ENCODE measurements at places on chromosomes 7 and 10.

DNA sequence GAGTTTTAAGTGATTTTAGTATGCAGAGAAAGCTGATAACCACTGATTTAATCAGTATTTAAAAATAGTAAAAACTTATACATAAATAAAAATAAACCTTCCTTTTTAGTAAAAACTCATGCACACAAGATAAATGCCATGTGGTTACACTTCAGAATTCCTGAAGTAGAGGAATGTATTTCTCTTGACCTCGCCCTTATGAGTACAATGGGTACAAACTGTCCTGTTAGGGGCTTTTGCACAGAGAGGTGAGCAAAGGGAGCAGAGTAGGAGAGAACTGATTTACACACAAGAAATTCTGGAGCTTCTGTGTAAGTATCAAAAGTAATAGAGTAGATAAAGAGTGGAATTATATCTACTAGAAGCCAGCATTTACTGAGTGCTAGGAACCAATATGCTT lies 279.6 kb downstream of the PPP1R3A start:
- DNase-seq = no peak

DNA sequence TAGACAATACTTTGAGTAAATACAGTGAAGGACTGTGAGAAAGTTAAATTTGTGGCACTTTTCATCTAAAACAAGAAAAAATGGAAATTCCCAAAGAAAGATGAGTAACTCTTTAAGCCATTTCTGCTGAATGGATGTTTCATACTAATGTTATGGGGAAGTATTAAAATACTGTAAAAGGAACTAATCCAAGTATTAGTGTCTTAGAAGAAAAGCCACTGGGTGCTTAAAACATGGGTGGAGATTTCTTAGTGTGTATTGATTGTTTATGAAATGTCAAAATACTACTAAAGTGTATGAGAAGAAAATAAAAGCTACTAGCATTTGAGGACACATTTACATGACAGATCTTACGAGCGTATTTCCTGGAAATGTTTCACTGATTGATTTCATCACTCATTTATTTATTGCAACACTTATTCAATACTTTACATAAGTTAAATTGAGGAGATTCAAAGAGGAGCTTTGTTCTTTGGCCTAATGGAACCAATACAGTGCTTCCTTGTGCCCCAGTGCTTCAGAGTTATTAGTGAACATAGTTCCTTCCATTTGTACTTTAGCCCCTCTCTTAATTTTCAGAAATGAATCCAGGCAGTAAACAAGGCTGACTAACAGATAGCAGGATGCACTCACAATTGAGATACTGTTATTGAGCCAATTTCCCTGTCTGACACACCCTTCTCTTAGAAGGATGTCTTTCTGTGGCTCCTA lies 155.5 kb upstream of the AHR start:
- peak; percentile 25 for DNase-seq

DNA sequence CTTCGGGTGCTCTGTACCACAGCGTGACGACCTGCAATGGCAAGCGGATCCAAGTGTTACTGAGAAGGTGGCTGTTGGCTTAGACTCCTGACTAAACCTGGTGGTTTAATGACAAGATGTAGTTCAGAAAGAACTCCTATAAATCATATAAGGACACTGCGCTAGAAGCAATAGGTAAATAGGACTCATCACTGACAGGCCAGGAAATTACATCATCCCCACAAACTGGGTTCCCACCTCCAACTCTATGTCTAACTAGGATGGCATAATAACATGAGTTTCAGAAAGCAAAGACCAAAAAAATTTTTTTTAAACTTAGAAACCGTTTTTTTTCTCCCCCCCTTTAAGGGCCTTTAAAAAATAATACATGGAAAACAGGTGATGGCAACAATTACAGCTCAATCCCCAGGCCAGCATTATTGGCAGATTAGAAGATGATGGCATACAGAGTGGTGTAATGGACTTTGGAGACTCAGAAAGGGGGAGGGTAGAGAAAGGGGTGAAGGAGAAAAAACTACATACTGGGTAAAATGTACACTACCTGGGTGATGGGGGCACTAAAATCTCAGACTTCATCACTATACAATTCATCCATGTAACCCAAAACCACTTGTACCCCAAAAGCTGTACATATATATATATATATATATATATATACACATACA lies 81.4 kb upstream of the FAM133B start:
- no peak for DNase-seq

DNA sequence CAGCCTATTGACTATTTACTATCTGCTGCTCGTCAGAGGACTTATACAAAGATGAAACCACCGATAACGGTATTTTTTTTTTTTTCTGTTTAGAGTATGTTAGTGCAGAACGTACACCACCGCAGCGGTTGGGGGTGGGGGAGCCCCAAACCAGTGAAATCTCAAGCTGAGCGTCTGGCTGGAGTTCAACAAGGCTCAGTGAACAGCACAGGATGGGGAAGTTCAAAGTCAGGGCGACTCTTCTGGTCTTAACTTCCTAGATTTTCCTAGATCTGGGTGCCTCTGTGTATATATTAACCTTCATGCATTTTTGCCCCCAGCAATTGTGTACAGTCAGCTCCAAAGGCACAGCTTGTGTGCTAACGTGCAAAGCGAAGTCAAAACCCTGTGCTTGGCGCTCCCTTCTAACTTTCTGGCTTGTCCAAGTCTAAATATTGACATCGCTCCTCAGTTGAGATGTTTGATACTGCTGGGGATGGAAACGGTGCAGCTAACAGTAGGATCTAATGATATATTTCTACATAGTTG lies 1.1 kb downstream of the RHOBTB1 start:
- peak; percentile 61 for DNase-seq

- peak; percentile 96 for DNase-seq
Measured at GRCh38 chr10:6766131-6766801, 186.2 kb upstream of the PRKCQ start.

- DNase-seq = no peak
Measured at GRCh38 chr7:82286798-82287140, 156.8 kb downstream of the CACNA2D1 start.

DNA sequence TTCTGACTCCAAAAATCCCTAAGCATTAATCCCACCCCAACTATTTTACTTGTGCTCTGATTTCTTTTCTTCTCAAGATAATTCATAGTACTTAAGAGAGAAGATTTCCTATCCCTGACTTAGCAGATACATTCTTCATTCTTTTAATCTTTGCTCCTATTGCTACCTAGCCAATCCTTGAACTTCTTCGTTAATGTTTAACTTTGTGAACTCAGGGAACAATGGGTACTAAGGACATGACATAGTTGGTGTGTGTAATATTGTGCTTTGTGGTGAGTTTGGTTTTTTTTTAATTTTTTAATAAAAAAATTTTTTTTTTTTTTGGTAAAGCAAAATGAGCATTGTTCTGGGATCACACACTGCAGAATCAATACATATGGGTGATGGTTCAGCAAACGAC lies 166.2 kb downstream of the CHCHD3 start:
- DNase-seq = no peak

GRCh38 chr10:58818900-58819299 lies 306.2 kb downstream of the BICC1 start:
- DNase-seq = peak; percentile 86

DNA sequence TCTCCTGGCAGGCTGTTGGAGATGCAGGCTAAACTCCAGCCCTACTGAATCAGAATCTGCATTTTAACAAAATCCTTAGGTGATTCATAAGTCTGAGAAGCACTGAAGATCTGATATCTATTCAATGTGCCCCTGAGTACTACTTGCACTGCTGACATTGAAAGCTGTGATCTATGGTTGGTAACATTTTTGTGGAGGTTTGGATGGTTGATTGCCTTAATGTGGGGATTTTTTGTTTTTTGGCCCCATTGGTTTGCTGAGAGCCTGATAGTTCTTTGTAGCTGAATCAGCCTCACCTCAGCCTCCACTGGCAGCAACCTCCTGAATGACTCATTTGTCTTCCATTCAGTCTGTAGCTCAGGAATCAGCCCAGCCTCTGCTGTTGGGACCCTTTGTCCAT lies 14.7 kb upstream of the LRRN3 start:
- peak; percentile 21 for DNase-seq

DNA sequence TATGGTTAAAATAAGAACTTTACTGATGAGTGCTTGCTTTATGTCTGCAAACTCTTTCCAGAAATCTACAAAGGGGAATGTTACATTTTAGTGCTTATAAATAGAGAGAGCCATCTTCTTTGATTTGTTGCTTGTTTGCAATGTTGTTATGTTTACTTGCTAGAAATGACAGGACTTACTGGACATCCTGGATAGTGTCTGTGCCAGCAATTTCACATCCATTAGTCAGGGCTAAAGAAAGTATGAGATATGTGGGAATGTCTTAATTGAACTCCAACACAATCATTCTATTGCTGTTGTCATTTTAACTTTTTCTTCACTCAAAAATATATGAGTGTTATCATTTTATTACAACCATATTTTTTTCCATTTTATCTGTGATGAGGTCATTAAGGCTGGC lies 453.2 kb downstream of the TNS3 start:
- no peak for DNase-seq

DNA sequence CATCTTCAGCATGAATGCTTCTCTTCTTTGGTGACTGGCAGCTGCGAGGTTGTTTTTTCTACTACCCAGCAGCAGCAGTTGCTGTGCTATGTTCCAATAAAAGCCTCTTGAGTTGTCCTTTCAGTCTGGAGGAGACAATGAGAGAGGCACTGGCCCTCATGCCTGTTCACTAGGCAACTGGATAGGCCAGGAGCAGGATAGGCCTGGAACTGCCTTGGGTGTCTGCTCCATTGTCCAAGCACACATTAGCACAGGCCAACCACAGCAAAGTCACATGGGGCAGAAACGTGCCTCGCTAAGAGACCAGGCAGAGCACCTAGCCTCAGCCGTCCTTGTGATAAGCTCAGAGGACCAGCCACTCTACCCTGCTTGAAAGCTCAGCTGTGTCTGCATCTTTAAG lies 76.9 kb upstream of the PDCD4 start:
- no peak for DNase-seq

DNA sequence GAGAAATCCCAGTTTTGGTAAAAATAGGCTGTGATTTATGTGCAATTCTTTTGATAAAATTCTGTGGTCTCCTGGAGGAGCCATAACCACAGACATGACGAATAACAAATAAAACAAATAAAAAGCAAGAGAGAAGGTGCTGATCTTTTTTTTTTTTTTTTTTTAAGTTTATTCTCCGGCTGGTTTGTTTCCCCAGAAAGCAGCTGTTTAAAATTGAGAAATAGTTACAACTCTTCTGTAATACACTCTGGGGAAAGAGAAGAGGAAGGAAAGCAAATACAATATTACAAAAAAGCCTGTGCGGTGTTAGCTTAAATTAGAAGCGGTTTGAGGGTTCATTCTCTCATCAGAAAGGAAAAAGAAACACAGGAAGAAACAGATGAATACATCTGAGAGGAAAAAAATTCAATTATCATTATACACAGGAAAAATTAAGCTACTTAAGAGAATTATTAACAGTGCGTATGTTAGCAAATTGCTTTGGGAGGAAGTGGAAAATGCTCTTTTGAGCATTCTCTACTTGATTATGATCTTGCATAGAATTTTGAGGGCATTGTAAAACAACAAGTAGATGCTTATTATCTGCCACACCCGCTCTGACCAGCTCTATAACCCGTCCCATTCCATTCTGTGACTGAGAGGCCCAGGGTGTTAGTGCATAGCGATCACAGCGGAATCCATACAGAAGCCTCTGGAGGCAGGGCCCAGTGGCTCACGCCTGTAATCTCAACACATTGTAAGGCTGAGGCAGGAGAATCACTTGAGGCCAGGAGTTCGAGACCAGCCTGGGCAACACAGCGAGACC lies 40.6 kb upstream of the WAC start:
- no peak for DNase-seq

DNA sequence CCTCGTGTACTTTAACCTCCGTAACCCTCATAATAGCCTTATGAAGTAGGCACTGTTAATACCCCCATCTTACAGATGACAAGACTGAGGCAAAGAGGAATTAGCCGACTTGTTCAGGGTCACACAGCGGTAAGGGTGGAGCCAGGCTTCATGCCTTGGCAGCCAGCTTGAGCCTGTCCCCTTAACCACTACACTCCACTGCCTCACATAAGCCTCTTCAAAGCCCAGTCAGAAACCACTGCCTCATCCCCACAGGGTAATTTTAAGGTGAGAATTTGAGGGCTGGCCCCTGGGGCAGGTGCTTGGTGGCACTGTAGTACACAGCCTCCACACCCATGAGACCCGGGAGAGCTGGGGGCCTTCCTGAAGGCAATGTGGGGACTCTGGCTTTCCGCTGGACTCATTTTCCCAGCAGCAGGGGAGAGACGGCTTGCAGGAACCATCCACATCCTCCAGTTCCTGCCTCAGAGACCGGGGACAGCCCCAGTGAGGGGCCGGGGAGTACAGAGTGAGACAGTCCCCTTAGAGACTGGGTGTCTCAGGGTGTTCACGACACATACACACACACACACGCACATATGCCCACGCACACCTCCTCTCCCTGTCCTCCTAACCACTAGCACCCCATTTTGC lies 7.6 kb upstream of the C10orf105 start:
- no peak for DNase-seq

- DNase-seq = peak; percentile 68
Measured at GRCh38 chr10:91887272-91888076, 21.8 kb downstream of the FGFBP3 start.

- peak; percentile 13 for DNase-seq
Measured at GRCh38 chr7:132472463-132473120, 103.7 kb downstream of the PLXNA4 start.

DNA sequence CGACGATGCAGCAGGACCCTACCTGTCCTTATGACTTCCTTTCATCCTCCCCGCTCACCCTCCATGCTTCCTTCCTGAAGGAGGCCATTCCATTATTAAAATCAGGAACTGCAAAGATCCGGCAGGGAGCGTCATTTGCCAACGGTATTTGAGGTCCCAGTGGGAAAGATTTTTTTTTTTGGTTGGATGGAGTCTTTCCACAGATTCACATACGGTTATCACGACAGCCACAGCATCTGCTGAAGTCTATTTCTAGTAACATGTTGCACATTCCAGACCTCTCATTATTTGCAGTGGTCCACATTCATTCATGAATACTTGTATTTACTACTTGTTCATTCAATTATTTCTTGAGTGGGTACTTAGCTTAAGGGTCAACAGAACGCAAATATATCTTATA lies 94.7 kb upstream of the LYZL2 start:
- no peak for DNase-seq

DNA sequence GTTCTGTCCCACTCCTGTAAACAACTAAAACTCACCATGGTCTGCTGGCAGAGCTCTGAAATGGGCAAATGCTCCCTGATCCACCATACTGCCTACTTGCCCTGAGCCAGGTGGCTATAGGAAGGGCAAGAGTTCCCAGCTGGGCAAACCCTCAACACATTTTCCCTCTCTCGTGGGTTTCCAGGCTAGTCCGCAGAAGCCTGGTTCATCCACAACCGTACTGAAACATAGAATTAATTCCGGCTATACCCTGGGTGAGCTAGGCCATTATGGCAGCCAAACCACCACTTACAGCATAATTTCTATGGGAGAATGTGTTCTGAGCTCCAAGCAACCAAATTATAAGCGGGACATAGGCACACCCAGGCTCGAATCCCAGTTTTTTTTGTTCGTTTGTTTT lies 20.1 kb upstream of the DDIT4 start:
- no peak for DNase-seq

DNA sequence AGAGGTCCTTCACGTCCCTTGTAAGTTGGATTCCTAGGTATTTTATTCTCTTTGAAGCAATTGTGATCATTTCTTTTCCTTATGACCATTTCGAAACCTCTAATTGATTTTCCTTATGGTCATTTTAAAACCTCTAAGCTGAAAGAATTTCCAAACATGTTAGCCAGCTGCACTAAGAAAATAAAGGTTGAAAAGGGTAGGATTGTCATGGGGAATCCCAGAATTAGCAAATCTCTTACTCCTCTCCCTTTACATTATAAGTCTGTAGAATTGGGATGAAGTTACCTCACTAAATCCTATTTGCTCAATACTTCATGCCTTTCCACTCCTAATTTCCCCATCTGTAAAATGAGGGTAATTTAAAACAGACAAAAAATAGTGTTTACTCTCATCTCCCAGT lies 79.5 kb downstream of the FAM185A start:
- peak; percentile 63 for DNase-seq
